NCI-H1417 treated with DMSO at 0.1 percent for 48 hours (cell line): ENCODE measurements at places on chromosomes 7 and 10.

- no peak for DNase-seq
These were observed 4.4 kb upstream of the UBE2D1 start for GRCh38 chr10:58330431-58330830.

DNA sequence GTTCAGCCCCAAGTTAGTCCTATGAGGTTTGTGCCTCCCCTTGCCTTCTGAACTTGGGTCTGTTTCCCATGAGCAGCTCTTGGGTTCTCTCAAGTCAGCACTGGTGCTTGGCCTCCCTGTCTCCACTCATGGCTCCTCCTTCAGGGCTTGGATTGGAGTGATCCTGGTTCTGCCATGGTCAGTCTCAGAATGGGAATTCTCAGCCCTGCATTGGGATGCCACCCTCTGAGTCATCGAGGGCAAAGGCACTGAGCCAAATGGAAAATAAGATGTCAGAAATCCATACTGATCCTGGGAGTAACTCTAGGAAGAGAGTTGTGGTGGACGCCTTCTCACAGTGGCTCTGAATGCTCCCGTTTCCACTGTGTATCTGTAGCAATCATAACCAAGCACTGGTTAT, 233.4 kb upstream of the HABP2 start:
- DNase-seq = no peak

DNA sequence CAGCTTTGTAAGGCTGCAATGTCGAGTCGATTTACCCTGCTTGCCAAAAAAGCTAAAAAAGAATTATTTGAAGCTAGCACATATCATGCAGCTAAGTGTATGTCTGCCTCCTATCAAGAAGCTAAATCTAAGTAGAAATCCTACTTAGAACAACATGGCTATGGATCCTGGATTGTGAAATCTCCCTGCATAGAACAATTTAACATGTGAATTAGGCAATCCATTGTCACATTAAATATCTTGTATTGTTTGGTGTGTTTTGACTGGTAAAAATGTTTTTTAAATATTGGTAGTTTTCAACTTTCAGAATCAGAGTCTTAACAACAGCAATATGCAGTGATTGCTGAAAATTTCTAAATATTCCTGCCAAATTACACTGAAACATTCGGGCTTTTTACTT, 73.3 kb downstream of the SKIDA1 start:
- no peak for DNase-seq

GRCh38 chr7:28544453-28545117, 132.3 kb downstream of the CREB5 start:
- no peak for DNase-seq

DNA sequence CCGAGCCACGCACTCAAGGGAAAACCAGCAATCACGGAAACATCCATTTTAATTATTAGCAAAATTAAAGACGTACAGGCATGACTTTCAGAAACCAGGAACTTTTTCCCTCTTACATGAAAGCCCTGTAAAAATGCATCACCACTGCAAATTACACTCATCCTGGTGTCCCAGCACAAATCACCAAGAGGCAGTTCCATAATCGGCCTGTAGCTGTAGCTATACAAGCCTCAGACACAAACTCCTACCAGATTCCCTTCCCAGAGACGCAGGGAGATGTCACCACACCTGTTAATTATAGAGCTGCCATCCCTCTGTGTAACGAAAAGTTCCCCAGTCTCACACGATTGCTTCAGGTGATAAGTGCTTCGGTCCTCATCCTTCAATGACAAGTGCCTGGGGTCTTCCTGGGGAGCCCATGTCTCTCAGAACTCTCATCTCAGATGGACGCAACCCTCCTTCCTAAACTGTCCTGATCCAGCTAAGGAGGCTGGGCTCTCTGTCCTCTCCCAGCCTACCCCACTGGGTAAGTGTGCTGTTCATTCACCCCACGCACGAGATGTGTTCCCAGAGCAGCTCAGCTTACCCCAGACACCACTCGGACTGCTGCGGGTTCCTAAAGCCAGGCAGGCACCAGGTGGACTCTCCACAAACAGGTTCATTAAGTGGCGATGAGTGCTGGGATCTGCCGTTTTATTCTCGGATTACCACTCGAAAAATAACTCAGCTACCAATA, 5.9 kb downstream of the FGFR2 start:
- DNase-seq = no peak

- DNase-seq = no peak
These were observed 20.9 kb downstream of the WBP1L start for GRCh38 chr10:102764470-102765161.

- DNase-seq = no peak
These were observed 120.1 kb downstream of the PTPN20 start for GRCh38 chr10:47031211-47031900.

DNA sequence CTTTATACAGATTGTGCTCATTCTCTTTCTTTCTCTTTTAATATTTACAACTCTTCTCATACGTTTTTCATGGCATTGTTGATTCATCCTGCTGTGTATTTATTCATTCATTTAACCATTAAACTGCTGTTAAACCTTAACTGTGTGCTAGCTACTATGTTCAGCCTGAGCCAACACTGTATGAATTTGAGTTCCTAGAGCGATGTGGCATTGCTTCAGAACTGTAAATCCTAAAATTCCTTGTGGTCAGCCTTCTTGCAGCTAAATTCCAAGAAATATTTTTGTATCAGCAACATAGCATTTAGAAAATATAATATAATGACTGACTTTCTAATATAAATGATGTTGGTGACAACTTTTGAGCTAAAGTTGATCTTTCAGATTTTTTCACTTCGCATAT, 184.7 kb upstream of the FZD1 start:
- DNase-seq = no peak

GRCh38 chr7:51289623-51290303, 26.8 kb downstream of the COBL start:
- no peak for DNase-seq

DNA sequence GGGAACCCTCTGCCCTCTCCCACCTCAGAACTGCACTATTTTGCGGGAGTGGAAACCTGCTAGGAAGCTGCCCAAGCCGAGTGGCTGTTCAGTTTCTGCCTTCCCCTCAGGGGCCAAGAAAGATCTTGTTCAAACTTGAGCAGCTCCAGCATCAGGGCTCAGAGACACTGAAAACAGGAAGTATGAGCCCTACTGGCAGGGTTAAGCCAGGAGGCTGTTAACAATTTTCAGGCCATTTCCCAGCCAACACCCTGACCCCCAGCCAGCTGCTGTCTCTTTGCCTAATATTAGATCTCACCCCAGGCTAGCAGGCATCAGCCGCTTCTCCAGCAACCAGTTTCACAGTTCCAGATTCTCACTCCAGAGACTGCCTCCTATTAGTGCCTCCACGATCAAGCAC, 9.2 kb downstream of the PLAU start:
- DNase-seq = no peak

DNA sequence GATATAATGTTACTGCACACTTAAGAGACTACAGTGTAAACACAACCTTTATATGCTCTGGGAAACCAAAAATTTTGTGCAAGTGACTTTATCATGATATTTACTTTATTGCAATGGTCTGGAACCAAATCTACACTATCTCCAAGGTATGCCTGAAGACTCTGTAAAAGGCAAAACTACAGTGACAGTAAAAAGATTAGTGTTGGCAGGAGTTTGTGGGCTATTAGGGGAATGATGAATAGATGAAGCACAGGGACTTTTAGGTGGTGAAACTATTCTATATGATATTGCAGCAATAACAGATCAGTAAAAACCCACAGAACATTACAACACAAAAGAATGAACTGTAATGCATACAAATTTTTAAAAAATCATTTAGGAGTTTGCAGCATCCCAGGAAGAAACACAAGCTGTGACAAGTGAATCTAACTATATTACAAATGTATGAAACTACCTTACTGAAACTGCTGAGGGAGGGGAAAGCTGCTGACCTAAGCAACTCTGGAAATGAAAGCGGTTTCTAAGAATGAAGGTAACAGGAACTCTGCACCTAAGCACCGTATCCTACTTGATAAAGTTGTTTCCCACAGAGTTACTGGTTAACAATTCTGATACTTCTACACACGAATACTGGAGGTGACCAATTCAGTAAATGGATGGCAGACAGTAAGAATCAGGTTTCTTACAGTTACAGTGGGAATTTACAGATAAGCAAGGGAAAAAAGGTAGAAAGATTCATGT, 82.6 kb downstream of the ATE1 start:
- DNase-seq = no peak

GRCh38 chr7:112058686-112059085, 147.5 kb downstream of the DOCK4 start:
- DNase-seq = no peak

GRCh38 chr7:280461-280860, 9.5 kb upstream of the FOXL3 start:
- no peak for DNase-seq

- no peak for DNase-seq
These were observed 170.2 kb downstream of the PLXNA4 start for GRCh38 chr7:132406039-132406438.

GRCh38 chr10:68721673-68722335, 765 bp downstream of the CCAR1 start:
- no peak for DNase-seq

- DNase-seq = no peak
These were observed 192.4 kb upstream of the PFKP start for GRCh38 chr10:2874963-2875362.

DNA sequence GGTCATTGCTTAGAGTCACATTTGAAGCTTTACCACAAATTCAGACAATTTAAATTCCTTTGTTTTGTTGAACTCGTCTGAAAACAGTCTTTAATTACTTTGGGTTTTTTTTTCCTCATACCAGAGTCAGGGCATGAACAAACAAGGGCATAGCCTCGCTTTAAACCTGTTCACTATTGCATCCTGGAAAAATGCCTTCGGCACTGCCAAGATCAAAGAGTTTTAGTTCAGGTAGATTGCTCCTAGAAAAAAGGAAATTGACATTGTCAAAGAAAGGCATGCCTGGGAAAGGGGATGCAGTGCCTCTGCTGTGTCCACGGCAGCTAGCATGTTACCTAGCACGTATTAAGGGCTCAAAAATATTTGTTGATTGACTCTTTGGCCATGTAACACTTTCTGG, 235.1 kb downstream of the ARHGAP21 start:
- no peak for DNase-seq

GRCh38 chr10:24519950-24520349, 203.7 kb downstream of the ARHGAP21 start:
- no peak for DNase-seq

DNA sequence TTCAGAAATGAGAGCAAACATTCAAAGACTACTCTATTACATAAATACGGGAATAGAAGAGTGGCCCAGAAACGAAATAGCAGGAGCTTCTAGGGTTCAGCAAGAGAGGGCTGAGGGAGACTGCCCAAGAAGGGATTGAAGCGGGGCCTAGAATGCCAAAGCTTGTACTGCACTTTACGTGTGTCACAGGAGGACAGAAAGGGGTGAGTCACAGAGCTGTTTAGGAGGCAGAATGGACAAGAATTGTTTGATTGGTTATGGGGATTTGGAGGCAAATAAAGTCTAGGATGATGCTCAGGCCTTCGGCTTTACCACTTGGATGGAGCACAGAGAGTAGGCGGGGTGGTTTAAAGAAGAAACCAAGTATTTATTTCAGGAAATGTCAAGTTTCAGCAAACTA, 11.3 kb upstream of the FXYD4 start:
- no peak for DNase-seq

- DNase-seq = no peak
These were observed 331.0 kb downstream of the PRPF18 start for GRCh38 chr10:13917791-13918190.

DNA sequence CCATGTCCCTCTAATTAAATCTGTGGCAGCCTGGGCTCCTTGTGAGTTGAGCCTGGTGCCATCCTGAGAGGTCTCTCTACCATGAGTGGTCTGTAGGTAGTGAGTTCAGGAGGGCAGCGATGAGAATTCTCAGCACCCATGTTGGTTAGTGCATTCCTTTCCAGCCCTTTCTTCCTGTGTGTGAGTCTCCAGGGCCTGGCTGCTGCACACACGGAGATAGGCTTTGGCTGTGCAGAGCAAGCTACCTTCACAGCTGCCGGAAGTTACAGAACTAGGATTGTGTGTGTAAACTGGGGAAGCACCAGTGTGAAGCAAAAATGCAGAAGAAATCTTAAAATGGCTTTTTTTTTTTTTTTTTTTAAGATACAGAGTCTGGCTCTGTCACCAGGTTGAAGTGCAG, 358.6 kb downstream of the PAXIP1 start:
- DNase-seq = no peak

DNA sequence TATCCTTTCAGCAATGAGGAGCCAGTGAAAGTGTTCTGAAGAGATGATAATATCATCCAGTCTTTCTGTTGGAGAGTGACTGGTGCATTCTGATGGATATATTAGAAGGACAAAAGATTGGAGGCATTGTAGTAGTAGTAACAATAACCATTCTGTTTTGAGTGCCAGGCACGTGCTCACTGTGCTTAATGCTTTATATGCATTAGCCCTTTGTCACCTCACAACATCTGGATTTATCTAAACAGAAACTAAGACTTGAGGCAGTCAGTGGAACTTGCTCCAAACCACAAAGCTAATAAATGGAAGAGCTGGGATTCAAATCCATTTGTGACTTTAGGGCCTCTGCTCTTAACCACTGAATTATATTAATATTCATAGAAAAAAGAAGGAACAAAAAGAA, 84.5 kb upstream of the OIT3 start:
- no peak for DNase-seq

- DNase-seq = no peak
These were observed 137.2 kb downstream of the NOC3L start for GRCh38 chr10:94225589-94225988.

DNA sequence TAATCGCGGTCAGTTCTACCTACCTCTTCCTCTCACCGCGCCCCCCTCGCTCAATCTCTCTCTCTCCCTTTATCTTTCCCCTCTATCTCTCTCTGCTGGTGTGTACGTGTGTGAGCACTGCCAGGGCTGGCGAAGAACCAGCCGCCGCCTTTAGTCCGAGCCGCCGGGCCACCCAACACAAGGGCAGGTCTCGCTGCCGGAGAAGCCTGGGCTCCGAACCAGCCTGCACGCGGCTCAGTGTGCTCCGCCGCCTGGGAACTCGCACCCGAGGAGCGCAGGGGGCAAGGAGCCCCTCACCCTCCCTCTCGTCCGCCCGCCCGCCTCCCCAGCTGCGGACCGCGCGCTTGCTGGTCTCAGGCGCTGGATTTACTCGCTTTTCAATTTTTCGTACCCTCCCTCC, 1.7 kb downstream of the NXPH1 start:
- DNase-seq = no peak

- DNase-seq = no peak
These were observed 23.6 kb upstream of the SEMA3C start for GRCh38 chr7:80942261-80943041.

DNA sequence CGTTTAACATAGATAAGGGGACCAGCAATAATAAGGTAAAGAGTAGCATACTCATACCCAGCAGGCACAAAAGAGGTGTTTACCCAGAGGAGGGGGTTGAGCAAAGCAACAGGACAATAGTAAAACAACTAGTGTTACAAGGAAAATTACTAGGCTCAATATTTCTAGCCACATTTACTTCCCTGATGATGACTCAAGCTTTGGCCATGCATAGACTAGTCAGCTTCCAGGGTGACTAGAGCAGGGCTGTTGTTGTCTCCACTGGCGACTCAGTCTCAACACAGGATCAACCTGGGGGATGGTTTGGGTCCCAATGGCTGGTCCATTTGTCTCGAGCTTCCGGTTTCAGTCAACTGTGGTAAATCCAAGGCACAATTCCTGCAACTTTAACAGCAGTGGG, 217.7 kb upstream of the KCND2 start:
- DNase-seq = no peak

GRCh38 chr10:82757397-82757796, 882.4 kb downstream of the NRG3 start:
- no peak for DNase-seq

- no peak for DNase-seq
These were observed 115.6 kb downstream of the TFEC start for GRCh38 chr7:115914951-115915350.

- no peak for DNase-seq
These were observed 34.5 kb downstream of the LYZL1 start for GRCh38 chr10:29323367-29323766.
